ENCODE measurements at places on chromosomes 6 and 20.

DNA sequence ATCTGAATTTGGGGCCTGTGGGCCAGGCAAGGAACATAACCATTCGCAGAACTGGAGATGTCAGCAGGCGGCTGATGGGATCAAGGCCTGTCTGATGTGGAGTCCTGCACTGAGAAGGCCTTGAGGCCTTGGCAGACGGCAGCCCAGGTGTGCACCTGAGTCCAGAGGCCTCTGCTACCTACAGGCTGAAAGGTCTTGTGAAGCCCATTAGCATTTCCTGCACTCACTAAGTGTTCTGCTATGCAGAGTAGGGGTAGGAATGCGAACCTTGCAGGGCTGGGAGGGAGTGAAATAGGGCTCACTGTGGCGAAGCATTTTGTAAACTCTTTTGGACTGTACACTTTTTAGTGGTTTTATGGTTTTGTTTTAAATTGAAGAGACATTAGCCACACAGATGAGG, 48.3 kb upstream of the RNF24 start:
- DNase-seq = no peak

GRCh38 chr6:9851006-9851405, 563.9 kb downstream of the TFAP2A start:
- no peak for DNase-seq

GRCh38 chr20:51381557-51381956, 161.0 kb downstream of the NFATC2 start:
- DNase-seq = no peak

DNA sequence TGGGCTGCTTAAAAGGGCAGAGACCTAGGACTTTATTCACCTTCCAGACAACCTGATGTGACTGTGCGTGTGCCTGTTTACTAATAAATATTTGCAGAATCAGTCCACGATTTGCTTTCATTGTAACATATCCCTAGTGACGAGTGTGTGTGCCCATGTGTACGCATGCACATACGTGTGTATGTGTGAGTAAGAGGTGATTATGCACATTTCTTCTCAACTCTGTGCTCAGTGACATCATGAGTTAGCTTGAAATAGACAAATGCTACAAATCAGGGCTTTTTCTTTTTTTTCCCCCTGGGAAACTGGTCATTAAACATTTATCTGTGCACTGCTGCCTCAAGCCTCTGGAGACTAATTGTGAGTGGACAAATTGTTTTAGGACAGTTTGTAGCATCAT, 242.6 kb upstream of the SOX4 start:
- DNase-seq = no peak

DNA sequence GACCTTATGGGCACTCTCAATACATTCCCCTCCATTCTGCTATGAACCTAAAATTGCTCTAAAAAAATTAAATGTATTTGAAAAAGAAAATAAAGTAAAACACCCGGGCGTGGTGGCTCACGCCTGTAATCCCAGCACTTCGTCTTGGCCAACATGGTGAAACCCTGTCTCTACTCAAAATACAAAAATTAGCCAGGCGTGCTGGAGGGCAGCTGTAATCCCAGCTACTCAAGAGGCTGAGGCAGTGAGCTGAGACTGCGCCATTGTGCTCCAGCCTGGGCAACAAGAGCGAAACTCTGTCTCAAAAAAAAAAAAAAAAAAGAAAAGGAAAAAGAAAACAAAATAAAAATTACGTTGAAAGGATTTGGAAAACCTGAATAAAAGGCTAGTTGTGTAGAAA, 60.5 kb downstream of the CD164 start:
- DNase-seq = no peak

DNA sequence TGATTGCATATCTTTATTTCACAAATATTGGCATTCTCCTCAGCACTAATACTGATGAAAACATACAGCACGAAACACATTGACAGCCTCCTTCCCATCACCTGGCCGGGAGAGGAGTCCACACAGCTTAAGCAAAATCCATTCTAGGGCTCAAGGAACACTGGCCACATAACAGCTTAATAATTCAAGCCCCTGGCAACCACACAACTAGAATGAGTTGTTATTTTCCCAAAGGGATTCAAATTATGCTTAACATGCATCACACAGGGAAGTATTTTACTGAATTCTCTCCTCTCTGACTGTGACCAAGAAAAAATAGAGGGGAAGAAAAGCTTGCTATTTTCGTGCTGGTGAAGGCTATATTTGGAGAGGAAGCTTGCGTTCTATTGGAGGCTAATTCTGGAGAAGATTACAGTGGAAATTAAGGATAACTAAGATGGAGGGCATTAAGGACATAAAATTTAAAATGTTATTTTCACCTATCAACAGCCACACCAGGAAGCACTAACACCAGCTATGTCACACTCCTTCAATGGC, 198.5 kb downstream of the ADGRG6 start:
- DNase-seq = no peak

DNA sequence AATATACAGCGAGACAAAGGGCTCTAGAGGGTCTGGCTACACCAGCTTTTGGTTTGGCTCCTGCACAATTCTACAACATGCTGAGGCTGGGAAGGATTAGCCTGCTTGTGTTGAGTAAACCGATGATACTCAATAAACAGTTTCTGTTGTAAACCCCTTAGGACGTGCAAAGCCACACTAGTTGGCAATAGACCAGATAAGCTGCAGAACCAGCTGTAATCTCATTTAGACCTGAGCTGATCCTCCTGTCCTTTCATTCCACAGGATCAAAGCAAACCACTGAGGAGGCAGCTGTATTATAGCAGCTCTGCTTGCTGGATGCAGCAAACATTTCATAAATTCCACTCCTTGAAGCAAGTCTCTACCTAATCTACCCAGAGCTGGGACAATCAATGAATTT, 79.7 kb downstream of the MMS22L start:
- no peak for DNase-seq

DNA sequence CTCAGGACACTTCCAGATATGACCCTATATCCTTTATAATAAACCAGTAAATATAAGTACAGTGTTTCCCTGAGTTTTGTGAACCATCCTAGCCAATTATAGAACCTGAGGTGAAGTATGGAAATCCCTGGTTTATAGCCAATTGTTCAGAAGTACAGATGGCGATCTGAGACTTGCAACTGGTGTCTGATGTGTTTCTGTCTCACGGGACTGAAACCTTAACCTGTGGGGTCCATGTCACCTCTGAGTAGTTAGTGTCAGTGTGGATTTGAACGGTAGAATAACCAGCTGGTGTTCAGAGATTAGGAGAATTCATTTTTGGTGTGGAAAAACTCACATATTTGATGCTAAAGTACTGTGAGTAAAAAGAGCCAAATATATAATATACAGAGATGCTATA, 606.6 kb downstream of the MAFB start:
- DNase-seq = no peak

DNA sequence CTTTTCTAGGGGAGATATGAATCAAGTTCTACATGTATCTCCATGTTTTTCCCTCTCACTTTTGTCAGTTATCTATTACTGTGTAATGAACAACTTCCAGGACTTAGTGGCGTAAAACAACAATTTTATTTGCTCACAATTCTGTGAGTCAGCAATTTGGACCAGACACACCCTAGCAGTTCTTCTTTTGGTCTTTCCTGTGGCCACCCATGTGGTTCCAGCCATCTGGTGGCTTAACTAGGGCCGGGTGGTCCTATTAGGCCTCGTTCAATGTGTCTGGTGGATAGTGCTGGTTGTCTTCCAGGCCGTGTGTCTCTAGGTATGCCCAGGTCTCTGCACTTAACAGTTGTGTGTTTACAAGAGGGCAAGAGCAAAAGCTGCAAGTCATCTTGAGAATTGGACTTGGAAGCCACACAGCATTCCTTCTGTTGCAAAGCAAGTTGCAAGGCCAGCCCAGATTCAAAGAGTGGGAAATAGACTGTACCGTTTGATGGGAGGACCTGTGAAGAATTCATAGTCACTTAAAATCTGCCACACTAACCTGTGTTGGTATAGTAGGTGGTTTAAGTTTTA, 20.8 kb upstream of the SLC35D3 start:
- no peak for DNase-seq

- no peak for DNase-seq
These were observed 1353.9 kb upstream of the MAP3K7 start for GRCh38 chr6:91940801-91941200.

DNA sequence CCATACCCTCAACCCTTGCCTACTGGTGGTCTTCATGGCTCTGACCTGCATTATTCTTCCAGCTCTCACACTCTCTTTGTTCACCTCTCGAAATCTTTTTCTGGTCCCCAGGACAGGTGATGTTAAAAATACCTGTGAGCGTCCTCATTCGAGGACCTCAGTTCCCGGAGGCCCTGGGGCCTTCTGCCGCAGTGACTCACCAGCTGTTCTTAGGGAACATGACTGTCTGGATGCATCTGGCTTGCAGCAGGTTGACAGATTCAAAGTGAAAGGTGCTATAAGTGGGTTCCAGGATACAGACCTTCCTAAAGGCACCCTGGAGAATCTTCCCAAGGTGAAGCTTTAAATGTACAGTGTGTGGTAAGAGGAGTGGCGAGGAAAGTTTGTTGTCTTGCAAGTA, 210.4 kb upstream of the KCNG1 start:
- DNase-seq = no peak

GRCh38 chr6:154232013-154232910, 124.3 kb downstream of the IPCEF1 start:
- no peak for DNase-seq

GRCh38 chr20:483815-484644, 21.7 kb upstream of the TBC1D20 start:
- DNase-seq = no peak

DNA sequence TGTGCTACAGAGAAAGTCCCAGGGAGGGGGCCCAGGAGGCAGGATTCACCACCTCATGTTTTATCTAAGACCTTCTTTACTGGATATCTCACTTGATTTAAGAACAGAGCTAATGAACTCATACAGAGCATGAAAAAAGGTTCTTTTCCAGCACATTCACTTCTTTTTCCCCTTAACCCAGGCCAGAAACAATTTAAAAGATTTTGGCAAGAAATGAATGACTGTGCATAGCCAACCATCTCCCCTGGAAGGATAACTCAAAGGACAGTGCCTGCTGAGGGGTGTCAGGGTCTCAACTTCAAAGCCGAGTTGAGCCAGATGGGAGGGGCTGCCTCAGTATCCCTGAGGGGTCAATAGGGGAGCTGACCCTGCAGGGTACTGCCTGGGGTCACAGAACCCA, 253.4 kb downstream of the SOD2 start:
- DNase-seq = no peak

- no peak for DNase-seq
These were observed 37.2 kb upstream of the TAF8 start for GRCh38 chr6:42013134-42013516.

DNA sequence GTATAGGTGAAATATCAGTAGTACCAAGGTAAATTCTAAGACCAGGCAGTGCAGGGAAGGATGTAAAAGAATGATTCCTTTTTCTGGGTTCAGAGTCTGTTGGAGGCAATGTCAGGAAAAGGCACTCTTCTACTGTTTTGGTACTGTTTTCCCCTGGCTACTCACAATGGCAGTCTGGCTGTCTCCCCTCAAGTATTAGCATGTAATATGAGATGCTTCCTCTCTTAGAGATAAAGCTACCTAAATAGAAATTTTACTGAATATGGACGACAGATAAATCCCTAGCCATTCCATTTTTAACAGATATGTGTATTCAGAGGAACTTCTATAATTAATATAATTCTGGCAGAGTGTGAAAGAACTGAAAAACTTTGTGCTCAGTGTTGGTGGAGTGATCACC, 3.5 kb downstream of the RNF8 start:
- peak; percentile 48 for DNase-seq

DNA sequence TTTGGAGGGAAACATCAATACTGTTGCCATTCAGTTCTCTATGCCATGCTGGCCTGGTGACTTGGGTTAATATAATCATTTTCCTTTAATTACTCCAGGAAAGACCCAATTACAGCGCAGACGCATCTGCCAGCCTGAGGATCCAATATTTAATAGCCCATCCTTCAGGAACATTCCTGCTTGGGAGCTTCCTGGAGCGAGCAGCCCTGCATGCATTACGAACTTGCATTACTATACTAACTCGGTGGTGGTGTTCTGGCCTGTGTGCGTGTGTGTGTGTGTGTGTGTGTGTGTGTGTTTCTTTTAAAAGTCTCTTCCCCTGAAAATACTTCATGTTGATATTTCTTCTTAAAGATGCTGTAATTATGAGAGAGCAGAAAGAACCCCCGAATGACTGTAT, 26.5 kb downstream of the PMEPA1 start:
- no peak for DNase-seq

DNA sequence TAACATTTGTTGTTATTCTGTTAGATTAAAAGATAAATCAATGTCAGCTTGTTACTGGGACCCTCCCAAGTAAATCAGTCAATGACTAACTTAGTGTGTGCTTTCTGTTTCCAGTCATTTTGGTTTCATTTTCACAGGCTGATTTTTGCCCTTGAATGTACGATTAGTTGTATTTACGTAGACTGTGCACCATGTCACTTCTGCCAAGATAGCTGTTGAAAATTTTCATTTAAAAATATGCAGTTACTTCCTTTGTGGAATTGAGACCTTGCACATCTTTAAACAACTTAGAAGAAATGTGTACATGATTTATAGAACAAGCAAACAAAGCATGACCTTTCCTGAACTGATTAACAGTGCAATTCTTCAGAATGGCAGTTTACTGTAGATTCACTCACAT, 944.8 kb upstream of the CITED2 start:
- peak; percentile 36 for DNase-seq

DNA sequence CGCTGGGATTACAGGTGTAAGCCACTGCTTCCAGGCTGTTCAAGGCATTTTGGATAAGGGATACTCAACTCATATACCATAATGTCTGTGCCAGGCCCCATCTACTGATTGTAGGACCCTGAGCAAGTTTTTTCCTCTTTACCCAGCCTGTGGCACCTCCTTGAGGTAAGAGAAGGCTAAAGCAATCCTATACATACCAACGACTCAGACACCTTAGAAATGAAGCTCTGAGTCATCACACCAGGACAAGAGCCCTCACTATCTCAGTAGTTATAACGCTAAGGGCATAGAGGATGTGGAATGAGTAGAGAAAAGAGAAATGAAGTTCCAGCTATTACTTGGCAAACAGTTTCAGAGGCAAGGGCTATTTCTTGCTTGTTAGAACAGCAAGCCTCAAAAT, 16.9 kb downstream of the NDRG3 start:
- DNase-seq = peak; percentile 17

- no peak for DNase-seq
These were observed 3.9 kb upstream of the TRIM39 start for GRCh38 chr6:30322527-30323501.

- no peak for DNase-seq
These were observed 29.2 kb downstream of the SLC22A23 start for GRCh38 chr6:3427687-3428085.

GRCh38 chr6:34044945-34045595, 100.8 kb downstream of the GRM4 start:
- DNase-seq = no peak

- no peak for DNase-seq
These were observed 60.7 kb upstream of the ADGRG6 start for GRCh38 chr6:142241061-142241460.

GRCh38 chr6:167513778-167514177, 188.9 kb downstream of the TTLL2 start:
- DNase-seq = no peak
